Central memory CD8-positive, alpha-beta T cell (primary cell): ENCODE measurements at places on chromosomes 3 and 15.

- no peak for DNase-seq
Observed at GRCh38 chr3:9064850-9065249, 101.6 kb upstream of the RAD18 start.

- DNase-seq, result no peak
Observed at GRCh38 chr3:47314056-47314764, 31.5 kb downstream of the KLHL18 start.

- no peak for DNase-seq
Observed at GRCh38 chr3:132880986-132881385, 157.2 kb upstream of the TMEM108 start.

- DNase-seq, result no peak
Observed at GRCh38 chr3:43215663-43216275, 70.6 kb upstream of the SNRK start.

- no peak for DNase-seq
Observed at GRCh38 chr3:9876991-9877390, 3.1 kb downstream of the CIDEC start.

DNA sequence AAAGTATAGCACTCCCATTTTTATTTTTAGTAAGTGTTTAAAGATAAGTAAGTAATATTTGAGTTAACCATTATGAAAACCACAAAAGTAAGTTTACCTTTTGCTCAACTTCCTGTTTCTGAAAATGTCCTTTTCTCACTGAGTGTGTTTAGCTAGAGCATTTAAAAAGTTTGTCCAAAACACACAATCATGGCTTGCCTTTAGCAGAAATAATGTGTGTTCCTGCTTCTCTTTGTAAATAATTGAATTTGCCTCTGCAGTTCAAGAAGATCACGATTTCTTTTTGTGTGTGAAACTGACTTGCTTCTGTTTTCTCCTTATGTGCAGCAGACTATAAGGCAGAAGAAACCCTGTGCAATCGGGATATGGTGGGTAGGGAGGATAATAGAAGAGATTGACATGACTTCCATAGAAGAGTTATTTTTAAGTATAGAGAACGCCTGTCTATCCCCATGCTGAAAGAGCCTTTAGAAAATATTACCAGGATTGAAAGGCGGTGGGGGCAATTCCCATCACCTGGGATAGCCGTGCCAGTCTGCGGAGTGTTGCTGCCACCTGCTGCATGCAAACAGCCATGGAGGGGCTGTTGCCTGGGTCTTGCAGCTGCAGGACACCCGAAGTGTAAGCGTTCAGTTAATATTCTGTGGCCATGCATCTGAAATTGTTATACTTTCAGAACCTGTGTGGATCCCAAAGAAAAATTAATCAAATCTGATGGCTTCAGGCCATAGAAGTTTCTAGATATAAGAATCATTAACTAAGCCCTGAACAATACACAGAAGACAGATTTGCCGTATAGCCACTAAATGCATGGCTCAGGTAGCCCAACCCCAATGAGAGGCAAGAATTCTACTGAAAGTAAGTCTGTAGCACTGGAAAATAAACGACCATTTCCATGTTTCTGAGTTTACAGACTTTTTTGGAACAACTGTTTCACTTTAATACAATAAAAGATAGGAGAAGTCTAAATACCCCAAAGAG lies 2.4 kb upstream of the CD96 start:
- peak; percentile 39 for DNase-seq

DNA sequence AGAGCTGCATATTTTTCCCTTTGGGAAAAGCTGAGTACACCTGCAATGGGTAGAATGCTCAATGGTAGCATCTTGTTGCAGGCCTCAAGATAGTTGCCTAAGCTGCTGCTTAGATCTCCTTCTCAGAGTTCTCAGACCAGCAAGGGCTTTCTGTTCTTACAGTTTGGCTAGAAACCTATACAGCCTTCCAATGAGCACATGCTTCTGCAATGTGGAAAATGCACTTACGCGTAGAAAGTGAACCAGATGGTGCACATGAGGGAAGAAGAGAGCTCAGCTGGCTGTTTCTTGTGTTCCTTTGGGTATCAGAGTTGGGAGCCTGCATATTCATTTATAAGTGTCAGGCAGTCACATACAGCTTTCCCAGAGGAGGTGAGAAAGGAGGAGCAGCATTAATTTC lies 136.4 kb downstream of the B3GALNT1 start:
- no peak for DNase-seq

DNA sequence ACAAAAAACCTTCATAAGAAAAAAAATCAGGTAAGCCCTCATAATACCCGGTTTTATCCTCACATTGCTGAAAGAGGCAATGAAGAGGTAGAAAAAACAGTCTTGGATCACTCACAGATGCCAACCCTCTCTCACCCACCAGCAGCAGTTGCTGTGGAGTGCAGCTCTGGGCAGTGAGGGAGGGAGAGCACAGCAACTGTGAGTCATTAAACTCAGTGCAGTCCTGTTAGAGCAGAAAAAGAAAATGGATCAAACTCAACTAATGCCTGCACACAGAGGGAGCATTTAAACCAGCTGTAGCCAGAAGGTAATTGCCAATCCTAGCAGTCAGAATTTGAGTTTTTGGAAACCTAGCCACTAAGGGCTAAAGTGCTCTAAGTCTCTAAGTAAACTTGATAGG lies 1050.6 kb upstream of the ALCAM start:
- no peak for DNase-seq

- no peak for DNase-seq
Observed at GRCh38 chr15:38680775-38681174, 116.2 kb upstream of the RASGRP1 start.

GRCh38 chr3:52277972-52278509 lies 408 bp downstream of the WDR82 start:
- DNase-seq, result no peak

DNA sequence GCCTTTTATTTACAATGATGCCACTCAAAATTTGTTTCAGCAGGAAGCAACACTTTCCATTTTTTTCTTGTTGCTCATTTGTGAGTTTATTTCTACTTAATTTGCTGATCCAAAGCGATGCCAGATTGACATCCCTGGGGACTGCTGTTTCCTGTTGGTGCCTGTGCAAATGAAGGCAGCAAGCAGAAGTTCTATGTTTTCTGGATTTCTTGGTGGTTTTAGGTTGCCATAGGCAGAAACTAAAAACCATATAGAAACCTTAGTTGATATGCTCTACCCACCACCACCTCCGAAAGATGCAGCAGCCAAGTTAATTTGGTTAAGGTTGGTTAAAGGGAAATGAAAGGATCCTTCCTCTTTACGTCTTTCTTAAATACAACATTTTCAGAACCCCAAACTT lies 356.2 kb downstream of the RBMS3 start:
- no peak for DNase-seq

- DNase-seq, result no peak
Observed at GRCh38 chr15:70714565-70714964, 48.8 kb downstream of the UACA start.

DNA sequence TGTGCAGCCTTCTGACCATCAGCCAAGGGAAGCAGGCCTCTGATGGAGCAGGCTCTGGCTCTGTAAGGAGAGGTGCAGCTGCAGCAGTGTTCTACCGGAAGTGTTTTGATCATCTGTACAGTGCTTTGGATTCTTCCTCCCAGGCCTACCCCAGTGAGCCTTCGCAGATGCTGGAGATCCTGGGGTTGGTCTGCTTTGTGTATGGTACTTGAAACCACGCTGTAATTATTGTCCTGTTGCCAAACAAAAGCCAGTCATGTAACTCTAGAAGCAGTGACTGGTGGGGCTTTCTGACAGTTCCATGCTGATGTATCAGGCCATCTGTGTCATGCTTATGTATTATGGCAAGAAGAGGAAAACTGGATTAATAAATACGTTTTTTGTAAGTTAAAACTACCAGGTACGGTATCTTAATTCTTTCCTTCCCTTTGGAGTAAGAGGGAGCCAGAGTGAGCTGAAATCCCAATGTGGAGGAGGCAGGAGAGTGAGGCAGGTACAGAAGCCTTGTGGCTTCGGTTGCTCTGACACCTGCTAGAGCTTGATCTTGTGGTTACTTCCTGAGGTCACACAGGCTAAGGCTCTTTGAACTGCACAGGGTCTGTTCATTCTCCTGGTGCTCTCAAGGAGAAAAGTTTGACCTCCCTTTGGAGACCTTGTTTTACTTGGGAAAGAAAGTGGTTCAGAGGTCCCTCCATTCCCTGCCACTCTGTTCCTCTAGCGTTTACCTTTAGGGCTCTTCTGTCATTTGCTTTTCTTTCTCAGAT lies 3.7 kb downstream of the TMEM42 start:
- DNase-seq, result no peak

DNA sequence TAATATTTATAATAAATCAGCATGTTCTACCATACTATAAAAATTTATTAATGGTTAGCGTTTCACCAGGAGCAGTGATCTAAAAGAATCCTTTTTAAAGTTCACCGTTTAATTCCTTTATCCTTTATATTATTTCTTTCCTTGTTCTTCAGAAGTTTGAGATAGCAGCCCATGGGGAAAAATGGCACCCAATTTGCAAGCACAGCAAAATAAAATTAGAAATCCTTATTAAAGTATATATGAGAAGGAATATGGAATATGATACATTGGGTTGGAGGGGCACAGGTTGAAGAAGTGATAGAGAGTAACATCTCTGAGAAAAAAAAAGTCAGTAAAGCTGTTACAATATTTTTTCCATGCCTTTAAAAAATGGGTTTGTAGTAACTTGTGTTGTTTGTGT lies 892.0 kb downstream of the NAALADL2 start:
- DNase-seq, result no peak

DNA sequence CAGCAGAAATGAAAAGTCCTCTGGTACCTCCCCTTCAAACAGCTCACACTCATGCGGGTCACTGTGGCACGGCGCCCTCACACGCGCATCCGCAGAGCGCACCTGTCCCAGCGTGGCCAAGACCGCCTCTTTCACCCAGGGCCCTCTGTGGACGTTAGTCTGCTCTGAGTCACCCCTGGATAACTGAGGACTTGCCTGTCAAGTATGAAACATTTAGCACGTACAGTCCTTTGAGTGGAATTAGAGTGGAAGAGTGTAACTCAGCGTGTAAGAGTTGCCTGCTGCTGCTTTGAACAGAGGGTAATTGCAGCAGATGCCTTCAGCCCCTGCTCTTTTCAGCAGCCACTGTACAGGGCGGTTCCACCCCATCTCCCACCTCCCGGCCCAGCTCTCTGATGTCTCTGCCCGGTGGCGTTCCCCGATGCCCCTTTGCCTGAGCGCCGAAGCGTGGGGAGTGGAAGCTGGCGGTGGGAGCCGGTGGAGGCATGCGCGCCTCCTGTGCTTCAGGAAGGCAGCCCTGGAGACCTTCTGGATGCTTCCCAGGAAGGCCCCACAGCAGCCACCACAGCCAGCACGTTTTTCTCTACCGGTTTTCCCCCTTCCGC lies 23.0 kb downstream of the CPN2 start:
- no peak for DNase-seq

DNA sequence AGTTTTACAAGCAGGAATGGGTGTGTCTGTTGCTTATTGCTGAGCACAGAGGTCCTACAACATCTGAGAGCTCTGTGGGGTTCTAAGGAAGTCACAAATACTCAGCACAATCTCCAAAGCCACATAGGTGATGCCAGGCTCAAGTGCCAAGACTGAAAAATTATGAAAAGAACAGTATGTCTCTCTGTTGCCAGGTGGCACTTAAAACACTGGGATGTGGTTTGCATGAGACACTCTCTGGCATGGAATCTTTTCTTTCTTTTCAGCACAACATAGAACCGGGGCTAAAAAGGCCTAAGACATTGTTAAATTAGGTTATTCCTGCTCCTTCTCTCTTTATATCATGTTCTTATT lies 127.3 kb upstream of the PRICKLE2 start:
- no peak for DNase-seq

- DNase-seq, result no peak
Observed at GRCh38 chr3:12218161-12218560, 59.4 kb upstream of the TIMP4 start.

DNA sequence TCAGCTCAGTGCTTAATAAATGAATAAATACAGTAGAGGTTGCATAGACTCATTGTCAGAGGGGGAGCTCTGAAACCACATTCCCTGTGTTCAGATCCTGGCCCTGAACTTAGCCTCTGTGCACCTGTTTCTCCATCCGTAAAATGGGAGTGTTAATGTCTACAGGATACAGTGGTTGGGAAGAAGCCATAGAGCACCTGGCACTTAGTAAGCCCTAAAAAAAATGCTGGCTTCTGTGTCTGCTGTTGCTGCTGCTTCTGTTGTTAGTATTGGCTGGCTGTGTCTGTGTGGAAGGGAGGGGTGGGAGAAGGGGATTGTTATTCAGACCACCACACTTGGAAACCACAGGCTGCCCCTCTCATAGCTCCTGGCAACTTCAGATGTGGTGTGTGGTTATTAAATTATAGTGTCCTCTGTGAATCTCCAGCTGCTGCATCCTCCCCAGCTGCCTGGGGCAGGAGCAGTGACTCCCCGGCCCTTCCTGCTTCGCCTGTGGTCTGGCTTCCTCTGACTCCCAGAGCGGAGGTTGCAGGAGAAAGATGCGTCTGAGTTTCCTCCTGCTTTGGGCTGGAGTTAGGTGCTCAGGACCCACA lies 31.0 kb downstream of the FGD5 start:
- no peak for DNase-seq

DNA sequence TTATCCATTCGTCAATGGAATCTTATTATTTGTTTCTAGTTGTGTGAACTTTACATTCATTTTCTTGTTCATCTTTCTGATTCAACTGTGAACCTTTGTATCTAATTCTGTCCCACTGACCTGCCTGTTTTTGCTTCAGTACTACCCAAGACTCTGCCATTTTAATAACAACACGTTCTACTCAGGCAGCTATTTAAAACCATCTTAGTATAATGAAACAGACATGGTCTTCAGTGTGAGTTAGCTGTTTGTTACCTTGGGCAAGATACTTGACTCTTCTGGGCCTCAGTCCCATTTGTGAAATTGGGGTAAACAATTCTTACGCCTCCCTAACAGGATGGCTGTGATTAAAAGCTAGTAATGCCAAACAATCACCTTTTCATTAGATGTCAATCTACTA lies 1.6 kb downstream of the BTBD1 start:
- DNase-seq, result no peak

DNA sequence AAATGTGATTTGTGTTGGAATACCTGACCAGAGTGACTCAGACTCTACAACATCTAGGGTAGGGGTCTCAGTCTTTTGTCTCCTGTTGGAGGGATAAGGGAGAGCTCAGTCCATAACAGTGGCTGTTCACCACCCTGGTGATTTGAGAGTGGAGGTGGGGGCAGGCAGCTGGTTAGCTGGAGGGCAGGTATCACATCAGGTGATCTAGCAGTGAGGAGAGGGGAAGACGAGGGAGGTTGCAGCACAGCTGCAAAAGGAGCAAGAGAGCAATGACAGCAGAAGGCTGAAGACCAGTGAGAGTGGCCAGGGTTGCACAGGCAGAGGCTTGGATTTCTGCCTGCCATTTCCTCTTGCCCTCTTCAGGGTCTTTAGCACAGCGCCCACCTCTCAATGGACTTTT lies 38.4 kb downstream of the PLCL2 start:
- no peak for DNase-seq
